Adrenal gland (tissue), 19 donors: ENCODE measurements at places on chromosomes 5 and 9.

DNA sequence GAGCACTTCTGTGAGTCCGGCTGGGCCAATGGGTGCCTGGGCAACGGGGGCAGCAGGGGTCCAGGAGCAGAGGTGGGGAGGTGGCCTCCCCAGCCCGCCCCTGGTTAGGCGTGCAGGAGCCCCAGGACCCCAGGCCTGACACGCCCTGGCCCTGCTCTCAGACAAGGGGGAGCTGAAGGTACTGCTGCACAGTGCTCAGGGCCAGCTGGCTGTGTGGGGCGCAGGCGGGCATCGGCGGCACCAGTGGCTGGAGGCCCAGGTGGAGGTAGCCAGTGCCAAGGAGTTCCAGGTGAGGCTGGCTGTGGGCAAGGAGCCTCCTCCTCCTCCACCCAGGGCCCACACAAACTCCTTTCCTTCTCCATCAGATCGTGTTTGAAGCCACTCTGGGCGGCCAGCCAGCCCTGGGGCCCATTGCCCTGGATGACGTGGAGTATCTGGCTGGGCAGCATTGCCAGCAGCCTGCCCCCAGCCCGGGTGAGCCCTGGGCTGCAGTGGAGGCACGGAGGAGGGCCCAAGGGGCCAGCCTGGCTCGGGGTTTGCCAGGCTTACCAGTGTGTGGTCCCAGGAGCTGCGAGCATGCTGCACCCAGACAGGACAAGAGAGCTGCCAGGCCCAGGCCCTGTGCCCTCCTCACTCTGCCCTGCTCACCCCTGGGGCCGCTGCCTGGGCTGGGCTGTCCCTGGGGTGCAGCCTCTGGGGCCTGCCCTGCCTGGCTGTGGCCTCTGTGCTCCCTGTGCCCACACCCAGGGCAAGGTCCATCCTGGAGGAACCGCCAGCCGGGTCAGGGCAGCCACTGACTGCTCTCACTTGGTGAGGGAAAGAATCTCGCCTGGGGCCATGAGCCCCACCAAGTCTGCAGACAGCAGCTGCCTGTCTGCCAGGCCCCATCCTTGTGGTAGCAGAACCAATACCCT lies 7.0 kb downstream of the MAMDC4 start:
- peak; percentile 92 for DNase-seq

DNA sequence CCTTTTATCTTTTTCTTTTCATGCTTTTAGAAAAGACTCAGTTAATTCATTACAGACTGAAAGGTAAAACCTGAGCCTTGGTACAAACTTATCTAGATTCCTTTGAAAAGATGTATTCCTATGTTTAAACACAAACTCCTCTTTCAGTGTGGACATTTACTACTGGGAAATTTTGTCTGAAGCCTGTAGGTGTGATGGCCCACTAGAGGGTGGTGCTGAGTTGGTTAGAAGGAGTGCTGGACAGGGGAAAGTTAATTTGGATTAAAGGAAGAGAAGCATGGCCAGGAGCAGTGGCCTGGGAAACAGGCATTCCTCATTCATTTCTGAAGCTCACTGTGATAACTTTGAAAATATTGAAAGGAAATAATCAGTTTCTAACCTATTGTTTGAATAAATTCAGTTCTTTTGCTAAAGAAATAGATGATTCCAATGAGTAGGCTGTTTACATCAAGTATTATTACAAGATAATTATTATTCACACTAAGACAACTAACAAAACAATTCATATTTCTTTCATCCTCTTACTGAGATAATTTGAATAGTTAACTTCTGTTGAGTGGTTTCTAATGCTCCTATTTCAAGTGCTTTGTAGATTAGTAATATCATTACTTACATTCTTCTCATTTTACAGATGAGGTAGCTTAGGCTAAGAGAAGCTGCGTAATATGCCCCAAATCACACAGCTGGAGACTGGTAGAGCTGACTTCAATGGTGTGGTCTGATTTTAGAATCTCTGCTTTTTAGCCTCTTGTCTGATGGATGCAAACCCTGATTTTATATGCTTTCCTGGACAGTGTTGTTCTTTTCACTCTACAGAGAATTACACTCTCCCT lies 150.9 kb downstream of the ADGRV1 start:
- peak; percentile 54 for DNase-seq

- no peak for DNase-seq
Measured at GRCh38 chr9:78919701-78920100, 622.8 kb downstream of the PSAT1 start.

GRCh38 chr5:111984044-111984443 lies 227.1 kb upstream of the NREP start:
- no peak for DNase-seq

DNA sequence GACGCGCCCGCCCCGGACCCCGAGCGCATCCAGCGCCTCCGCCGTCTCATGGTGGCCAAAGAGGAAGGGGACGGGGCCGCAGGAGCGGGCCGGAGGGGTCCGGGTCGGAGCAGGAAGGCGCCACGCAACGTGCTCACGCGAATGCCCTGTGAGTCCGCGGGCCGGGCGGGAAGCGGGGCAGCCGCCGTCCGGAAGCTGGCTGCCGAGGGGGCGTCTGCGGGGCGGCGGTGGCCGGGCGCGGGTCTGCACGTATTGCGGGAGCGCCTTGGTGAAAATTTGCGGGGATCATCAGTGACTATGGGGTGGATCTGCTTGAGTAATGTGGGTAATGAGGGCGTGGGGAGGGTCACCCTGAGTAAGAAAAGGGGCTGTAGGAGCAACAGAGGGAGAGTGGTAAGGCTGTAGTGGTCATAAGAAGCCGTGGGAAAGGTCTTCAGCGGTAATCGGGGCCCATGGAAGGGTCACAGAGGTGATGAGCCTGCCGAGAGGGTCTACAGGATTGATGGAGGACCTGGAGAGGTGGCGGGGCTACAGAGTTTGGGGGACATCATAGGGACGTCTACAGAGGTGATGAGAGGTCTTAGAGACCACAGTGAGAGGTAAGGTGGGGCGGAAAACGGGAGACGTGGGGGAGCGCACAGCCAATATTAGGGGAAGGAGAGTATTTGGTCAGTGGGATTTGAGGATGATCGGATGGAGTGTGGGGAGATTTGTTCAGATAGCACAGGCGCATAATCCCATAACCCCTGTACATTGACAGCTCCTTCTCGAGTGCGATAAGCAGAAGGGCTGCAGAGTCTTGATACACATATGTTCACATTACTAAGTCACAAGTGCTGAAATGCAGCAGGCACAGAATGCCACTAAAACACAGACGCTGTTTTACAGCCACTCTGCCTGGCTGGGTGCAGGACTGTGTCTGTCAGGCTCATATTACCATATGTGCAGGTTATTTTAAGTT lies 819 bp downstream of the LSM11 start:
- DNase-seq = no peak

- DNase-seq = no peak
Measured at GRCh38 chr5:111494355-111494999, 17.9 kb downstream of the STARD4 start.

- DNase-seq = no peak
Measured at GRCh38 chr5:3303777-3304176, 291.9 kb upstream of the IRX1 start.

DNA sequence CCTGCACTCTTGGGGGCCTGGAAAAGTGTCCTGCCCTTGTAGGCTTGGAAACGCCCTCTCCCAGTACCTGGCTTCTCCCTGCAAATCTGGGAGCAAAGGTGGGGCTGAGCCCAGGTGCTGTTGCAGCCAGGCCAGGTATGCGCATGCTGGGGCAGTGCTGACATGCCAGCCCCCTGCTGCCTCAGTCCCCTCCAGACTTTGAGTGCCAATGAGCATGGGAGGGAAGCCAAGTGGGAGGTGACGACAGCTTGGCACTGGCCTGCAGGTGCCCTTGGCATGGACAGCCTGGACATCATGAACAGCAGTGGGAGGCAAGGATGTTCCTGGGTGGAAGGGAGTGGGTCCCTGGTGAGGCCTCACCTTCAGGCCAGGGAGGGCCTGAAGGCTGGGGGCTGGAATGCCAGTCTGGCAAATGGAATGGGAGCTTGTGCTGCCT lies 1494.4 kb upstream of the NUDT12 start:
- no peak for DNase-seq

GRCh38 chr5:145495741-145496140 lies 339.4 kb downstream of the PRELID2 start:
- peak; percentile 46 for DNase-seq

DNA sequence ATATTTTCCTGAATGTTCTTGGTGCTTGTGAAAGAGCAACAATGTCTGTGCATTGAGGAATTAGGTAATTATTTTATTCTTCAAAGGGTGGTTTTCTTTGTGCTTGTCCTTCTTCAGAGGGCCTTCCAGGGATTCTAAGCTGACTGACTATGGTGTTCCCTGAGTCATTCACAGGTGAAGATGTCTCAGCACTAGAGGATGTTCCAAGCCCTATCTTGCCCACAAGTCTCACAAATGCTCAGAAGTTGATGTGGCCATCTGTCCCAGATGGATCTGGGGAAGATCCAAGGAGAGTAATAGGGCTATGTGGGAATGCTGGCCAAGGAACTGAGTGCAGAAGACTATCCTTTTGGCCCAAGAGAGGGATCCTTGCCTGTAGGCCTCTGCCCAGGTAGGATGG lies 120.9 kb downstream of the ADAMTSL1 start:
- no peak for DNase-seq
